T-cell (primary cell): ENCODE measurements at places on chromosomes 7 and 10. TPM values are rescaled to one million over a fixed set of nuclear protein-coding genes. Genes with fewer than 3 reads are reported as not detected.

GRCh38 chr7:147519062-147519461 is 1071.5 kb upstream of the C7orf33 start:
- H3K27me3 ChIP-seq: no peaks in the 10 kb centered on the region
- no peak overlapping the region for H3K4me3 ChIP-seq
- no peak overlapping the region for H3K27ac ChIP-seq
- no peaks in the 10 kb centered on the region for H3K4me1 ChIP-seq

DNA sequence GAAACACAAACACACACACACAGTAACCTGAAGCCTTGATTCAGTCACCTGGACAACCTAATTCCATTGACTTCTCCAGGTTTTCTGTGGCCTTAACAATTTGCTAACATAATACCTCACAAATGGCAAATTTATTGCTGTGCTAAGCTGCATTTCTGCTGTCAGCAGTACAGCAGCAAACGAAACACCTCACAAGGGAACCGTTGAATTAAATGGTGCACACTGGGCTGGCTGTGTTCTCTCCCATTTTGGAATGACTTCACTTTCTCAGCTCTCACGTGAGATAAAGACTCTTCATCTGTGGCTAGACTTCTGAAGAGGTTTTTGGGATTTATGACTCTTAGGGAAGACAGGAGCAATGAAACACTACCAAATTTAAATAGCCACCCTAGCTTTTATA is 152.5 kb downstream of the GPR158 start:
- H3K27me3 ChIP-seq: no peaks in the 10 kb centered on the region
- DNase-seq: no peak
- no peak overlapping the region for H3K4me3 ChIP-seq
- no peaks in the 10 kb centered on the region for H3K36me3 ChIP-seq
- H3K27ac ChIP-seq: no peak overlapping the region

TMEM120A gene
- total RNA-seq: 20.4 TPM

HMX3 gene
- total RNA-seq: 0.33 TPM

GRCh38 chr7:19392246-19392645 is 247.0 kb upstream of the FERD3L start:
- no peak overlapping the region for H3K4me3 ChIP-seq
- H3K27me3 ChIP-seq: no peaks in the 10 kb centered on the region
- DNase-seq: no peak

DNA sequence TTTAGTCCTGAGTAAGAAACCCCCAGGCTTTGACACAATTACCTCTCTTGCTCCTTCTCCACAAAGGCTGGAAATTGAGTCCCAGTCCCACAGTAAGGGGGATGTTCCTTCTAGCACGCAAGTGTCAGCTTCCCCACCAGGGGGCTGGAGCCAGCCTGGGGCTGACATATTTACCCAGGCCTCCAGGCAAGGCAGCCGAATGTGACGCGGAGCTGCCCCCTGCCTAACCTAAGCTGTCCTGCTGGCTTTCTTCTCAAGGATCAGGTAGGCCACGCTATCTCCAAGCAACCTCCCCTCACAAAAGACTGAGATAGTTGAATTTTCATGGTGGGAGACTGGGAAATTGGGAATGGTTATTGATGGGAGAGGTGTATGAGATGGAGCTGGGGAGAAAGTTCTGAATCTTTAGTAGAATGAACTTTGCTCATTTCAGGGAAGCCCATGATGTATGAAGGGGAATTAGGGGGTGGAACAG is 19.2 kb upstream of the BMPER start:
- no peaks in the 10 kb centered on the region for H3K27me3 ChIP-seq
- no peaks in the 10 kb centered on the region for H3K36me3 ChIP-seq
- no peaks in the 10 kb centered on the region for H3K4me1 ChIP-seq
- H3K27ac ChIP-seq: no peak overlapping the region
- no peak for DNase-seq
- no peak overlapping the region for H3K4me3 ChIP-seq

CALY gene
- total RNA-seq: 3.4 TPM

DNA sequence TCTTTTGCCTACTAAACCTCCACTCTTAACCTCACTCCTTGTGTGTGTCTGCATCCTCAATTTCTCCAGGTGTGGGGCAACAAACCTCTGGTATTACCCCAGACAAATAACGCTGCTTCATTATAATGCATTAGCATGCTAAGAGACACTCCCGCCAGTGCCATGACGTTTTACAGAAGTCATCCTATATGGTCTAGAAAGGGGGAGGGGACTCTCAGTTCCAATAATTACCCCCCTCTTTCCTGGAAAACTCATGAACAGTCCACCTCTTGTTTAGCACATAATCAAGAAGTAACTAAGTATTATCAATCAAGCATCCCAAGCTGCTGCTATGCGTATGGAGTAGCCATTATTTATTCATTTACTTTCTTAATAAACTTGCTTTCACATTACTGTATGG is 364.5 kb downstream of the TYW1 start:
- H3K27me3 ChIP-seq: no peaks in the 10 kb centered on the region
- H3K36me3 ChIP-seq: no peaks in the 10 kb centered on the region
- no peak for DNase-seq

TAS2R41 gene
- total RNA-seq: 2.5 TPM

MEIG1 gene
- total RNA-seq: not detected

HOXA1 gene
- 0.55 TPM for total RNA-seq

CYP3A7 gene
- total RNA-seq: not detected

DNA sequence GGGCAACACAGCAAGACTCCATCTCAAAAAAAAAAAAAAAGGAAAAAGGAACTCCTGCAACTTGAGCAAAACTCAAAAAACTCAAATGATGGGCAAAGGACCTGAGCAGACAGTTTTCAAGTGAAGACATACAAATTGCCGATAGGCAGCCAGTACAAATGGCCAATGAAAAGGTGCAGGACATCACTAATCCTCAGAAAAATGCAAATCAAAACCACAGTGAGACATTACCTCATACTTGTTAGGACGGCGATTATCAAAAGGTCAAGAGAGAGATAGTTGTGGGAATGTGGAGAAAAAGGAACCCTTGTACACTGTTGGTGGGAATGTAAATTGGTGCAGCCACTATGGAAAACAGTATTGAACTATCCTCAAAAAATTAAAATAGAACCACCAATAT is 16.8 kb downstream of the SVOPL start:
- DNase-seq: no peak
- no peaks in the 10 kb centered on the region for H3K4me1 ChIP-seq

OR2A1 gene
- not detected for total RNA-seq

- no peaks in the 10 kb centered on the region for H3K27me3 ChIP-seq
- H3K27ac ChIP-seq: no peak overlapping the region
- DNase-seq: no peak
Measured at GRCh38 chr10:65342245-65342644, 1583.6 kb upstream of the LRRTM3 start.

DNA sequence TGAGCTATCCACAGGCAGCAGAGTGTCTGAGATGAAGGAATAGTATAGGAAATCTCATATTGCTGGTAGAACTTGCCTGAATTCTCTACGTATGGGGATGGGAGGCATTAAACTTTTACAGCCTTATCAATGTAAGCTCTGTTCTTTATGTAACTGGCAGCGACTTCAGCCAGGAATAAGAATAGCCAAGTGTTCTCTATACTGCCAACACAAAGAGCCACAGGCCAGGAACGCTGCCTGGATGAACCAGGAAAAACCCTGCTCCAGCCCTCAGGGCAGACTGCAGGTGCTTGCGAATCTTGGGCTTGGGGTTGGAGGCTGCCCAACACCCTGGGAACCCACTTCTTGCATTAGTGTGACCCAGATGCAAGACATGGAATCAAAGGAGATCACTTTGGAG is 6.1 kb upstream of the OLAH start:
- H3K27me3 ChIP-seq: no peaks in the 10 kb centered on the region
- no peak for DNase-seq
- H3K4me1 ChIP-seq: no peaks in the 10 kb centered on the region
- H3K4me3 ChIP-seq: no peak overlapping the region
- no peak overlapping the region for H3K27ac ChIP-seq
- H3K36me3 ChIP-seq: no peaks in the 10 kb centered on the region

DNA sequence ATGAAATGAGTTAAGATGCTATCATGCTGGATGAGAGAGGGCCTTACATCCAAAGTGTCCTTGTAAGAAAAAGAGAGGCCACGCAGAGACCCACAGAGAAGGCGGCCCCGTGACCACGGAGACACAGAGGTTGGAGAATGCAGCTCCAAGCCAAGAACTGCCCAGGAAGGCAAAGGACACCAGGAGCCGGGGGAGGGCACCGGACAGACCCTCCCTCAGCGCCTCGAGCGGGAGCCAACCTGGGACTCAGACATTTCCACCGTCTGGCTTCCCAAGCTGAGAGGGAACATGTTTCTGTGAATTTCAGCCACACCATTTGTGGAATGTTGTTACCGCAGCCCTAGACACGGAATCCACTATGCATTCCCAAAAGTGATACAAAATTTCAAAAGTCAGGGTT is 22.9 kb downstream of the TCERG1L start:
- H3K27me3 ChIP-seq: no peaks in the 10 kb centered on the region
- H3K36me3 ChIP-seq: no peaks in the 10 kb centered on the region
- no peak for DNase-seq

CYP26A1 gene
- not detected for total RNA-seq

DNA sequence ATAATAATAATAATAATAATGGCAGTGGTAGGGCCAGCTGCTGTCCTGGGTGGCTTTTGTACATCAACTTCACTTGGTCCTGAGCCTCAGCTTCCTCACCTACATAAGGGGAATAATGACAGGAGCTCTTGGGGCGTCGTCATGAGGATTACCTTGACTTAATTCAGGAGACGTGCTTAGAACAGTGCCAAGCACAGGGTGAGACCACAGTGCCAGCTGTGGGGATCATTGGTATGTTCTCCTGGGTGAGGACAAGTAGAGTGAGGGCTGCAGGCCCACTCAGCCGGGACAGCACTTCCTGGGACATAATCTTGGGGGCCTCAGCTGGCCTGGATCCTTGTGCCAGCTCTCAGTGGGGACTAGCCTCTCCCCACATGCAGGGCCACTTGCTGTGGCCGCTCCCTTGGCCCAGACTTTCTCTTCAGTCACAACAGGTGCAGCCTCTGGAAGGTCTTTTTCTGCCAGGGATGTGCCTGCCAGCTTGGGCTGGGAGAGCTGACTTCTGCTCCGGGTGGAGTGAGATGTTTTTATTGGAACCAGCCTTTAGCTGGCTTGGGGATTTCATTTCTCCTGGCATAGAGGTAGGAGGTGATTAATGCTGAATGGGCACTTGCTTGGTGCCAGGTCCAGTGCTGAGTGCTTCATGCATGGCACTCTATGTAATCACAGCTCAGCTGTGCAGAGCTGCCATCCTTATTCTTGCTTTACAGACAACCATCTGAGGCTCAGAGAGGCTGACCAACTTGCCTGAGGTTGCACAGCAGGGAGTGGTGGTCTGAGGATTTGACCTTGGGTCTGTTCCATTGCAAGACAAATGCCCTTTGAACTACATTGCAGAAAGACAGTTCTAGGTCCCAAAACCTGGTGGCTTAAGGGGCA is 45.3 kb downstream of the TSPAN15 start:
- no peak for DNase-seq
- no peaks in the 10 kb centered on the region for H3K36me3 ChIP-seq
- H3K27ac ChIP-seq: no peak overlapping the region
- H3K27me3 ChIP-seq: peaks cover 3% of the 10 kb centered on the region
- no peaks in the 10 kb centered on the region for H3K4me1 ChIP-seq

- no peaks in the 10 kb centered on the region for H3K36me3 ChIP-seq
- DNase-seq: no peak
- H3K4me1 ChIP-seq: peaks cover 1% of the 10 kb centered on the region
- no peaks in the 10 kb centered on the region for H3K27me3 ChIP-seq
- no peak overlapping the region for H3K27ac ChIP-seq
Measured at GRCh38 chr7:55432939-55433784, 68.0 kb downstream of the LANCL2 start.

- H3K36me3 ChIP-seq: no peaks in the 10 kb centered on the region
- no peaks in the 10 kb centered on the region for H3K27me3 ChIP-seq
- H3K27ac ChIP-seq: no peak overlapping the region
- H3K4me1 ChIP-seq: no peaks in the 10 kb centered on the region
- no peak overlapping the region for H3K4me3 ChIP-seq
Measured at GRCh38 chr7:103717574-103717973, 271.6 kb upstream of the SLC26A5 start.

- DNase-seq: no peak
- no peak overlapping the region for H3K4me3 ChIP-seq
- no peaks in the 10 kb centered on the region for H3K27me3 ChIP-seq
Measured at GRCh38 chr7:146690987-146691386, 574.4 kb downstream of the CNTNAP2 start.

- no peaks in the 10 kb centered on the region for H3K36me3 ChIP-seq
- H3K27me3 ChIP-seq: peaks cover 22% of the 10 kb centered on the region
- peaks cover 32% of the 10 kb centered on the region for H3K4me1 ChIP-seq
Measured at GRCh38 chr7:20785157-20786048, 1.3 kb downstream of the SP8 start.

- H3K27ac ChIP-seq: no peak overlapping the region
- peaks cover 21% of the 10 kb centered on the region for H3K4me1 ChIP-seq
- H3K27me3 ChIP-seq: peaks cover 18% of the 10 kb centered on the region
- H3K4me3 ChIP-seq: peak overlapping the region; percentile 92
- no peak for DNase-seq
- H3K36me3 ChIP-seq: peaks cover 28% of the 10 kb centered on the region
Measured at GRCh38 chr7:1502845-1503244, 1.3 kb downstream of the INTS1 start.

DNA sequence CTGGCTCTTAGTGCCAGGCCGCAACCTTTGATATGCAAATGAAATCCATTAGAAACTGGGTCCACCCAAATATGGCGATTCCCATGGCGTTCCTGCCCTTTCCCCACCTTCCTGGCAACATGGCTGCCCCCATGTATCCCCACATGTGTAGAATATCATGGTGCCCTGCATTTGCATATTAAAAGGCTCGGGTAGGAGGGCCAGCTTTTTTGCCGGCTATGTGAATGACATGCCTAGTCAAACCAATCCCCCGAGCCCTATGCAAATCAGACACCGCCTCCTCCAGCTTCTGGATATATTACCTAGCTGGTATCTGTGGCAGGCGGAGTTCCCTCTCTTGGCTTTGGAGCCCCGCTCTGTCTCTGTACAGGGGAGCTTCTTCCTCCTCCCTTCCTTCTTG is 18.3 kb downstream of the MMS19 start:
- H3K27me3 ChIP-seq: no peaks in the 10 kb centered on the region
- no peak overlapping the region for H3K4me3 ChIP-seq
- H3K4me1 ChIP-seq: no peaks in the 10 kb centered on the region
- H3K36me3 ChIP-seq: peaks cover 11% of the 10 kb centered on the region
- H3K27ac ChIP-seq: no peak overlapping the region
- no peak for DNase-seq

- H3K4me1 ChIP-seq: no peaks in the 10 kb centered on the region
- DNase-seq: no peak
- no peak overlapping the region for H3K27ac ChIP-seq
- H3K4me3 ChIP-seq: no peak overlapping the region
Measured at GRCh38 chr10:3445648-3446047, 273.1 kb upstream of the PITRM1 start.
